ENCODE measurements at places on chromosomes 13 and 19.

GRCh38 chr13:82758044-82758443 lies 1124.2 kb downstream of the SLITRK1 start:
- DNase-seq, result no peak

DNA sequence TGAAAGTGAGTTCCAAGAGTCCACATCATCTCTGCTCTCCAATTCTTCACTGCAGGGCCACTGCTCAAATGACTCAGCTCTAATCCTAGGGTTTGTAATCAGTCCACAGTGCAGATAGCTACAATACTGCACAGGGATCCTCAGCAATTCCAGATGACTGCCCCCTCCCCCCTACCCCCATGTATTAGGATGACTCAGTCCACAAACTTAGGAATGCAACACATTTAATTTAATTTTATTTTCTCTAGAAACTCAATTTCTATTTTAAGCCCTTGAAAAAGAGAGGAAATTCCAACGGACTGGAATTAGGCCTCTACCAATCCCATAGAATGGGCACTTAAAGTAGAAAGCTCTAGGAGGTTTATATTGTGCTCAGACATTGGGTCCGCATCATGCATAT lies 173.8 kb upstream of the SOX21 start:
- no peak for DNase-seq

DNA sequence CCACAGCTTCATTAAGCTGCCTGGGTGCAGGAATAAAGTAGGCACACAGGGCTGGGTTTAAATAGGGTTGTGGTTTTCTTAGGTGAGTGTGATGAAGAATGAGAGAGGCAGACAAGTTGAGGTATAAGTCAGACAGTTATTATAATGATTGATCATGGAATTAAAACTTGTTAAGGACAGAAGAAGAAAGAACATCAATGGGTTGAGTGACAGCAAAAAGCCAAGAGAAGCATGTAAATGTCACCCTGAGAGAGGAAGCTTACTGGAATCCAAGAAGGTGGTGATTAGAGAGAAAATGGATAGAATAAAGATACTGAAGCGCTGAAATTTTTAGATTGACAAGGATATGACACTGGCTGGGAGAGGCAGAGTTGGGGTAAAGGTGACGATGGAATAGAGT lies 325.2 kb upstream of the SLITRK1 start:
- no peak for DNase-seq

GRCh38 chr13:41858780-41859179 lies 102.1 kb downstream of the VWA8 start:
- DNase-seq, result no peak

GRCh38 chr19:18104793-18105131 lies 7.2 kb downstream of the MAST3 start:
- DNase-seq, result no peak

GRCh38 chr19:13150931-13151604 lies 857 bp downstream of the IER2 start:
- no peak for DNase-seq
